ENCODE measurements at places on chromosomes 7 and 10.

GRCh38 chr7:117896339-117896738, 23.1 kb upstream of the CTTNBP2 start:
- no peak for DNase-seq

GRCh38 chr10:62715383-62715782, 89.1 kb upstream of the ADO start:
- DNase-seq: no peak

- no peak for DNase-seq
These were observed 169.3 kb upstream of the PRSS1 start for GRCh38 chr7:142579946-142580345.

DNA sequence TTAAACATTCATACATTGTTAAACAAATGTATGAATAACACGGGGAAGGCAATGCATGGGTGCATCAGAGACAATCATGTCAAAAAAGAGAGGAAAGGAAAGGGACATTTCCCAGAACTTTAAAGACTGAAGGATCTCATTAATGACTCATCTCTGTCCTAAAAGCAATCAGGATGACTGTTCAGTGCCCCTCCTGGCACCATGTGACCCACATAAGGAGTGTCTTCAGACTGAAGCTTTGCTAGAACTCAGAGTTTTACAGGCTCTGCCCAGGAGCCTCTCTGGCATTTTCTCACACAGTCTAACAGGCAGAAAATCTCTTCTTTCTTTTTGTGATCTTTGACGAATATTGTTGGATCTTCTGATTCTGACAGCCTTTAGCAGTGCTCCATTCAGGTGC, 315.3 kb downstream of the OTUD1 start:
- no peak for DNase-seq

DNA sequence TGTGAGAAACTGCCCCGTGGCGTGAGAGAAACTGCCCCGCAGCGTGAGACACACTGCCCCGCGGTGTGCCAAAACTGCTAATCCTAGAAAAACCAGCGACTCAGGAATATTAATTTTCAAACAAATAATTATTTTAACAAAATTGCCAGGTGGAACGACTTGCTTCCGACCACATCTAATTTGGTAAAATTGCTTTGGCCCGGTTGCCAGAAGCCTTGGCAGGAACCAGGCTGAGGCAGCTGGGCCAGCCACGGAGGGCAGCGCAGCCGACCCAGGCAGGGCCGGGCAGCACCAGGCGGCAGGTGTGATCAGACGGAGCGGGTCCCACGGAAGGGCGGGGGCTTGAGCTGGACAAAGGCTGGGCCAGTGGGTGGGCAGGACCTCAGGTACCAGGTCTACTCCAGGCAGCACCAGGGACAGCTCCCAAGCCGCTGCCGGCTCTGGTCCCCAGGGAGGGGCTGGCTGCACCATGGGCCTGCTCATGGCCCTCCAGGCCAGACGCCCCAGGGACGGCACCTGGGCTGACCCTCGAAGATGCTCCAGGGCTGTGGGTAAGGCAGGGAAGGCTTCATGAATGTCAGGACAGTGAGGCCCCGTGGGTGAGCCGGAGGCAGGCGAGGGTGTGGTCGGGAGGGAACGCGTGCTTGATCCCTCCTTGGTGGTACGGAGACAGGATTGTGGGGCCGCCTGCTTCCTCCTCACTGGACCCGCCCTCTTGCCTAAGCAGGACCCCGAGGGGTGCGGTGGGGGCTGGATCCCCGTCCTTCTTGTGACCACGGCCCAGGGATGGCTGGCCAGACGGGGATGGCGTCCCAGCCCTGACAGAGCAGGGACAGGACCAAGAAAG, 7.7 kb upstream of the ADGRA1 start:
- DNase-seq: no peak

- no peak for DNase-seq
These were observed 122.6 kb downstream of the LRRC4 start for GRCh38 chr7:127908430-127909258.

DNA sequence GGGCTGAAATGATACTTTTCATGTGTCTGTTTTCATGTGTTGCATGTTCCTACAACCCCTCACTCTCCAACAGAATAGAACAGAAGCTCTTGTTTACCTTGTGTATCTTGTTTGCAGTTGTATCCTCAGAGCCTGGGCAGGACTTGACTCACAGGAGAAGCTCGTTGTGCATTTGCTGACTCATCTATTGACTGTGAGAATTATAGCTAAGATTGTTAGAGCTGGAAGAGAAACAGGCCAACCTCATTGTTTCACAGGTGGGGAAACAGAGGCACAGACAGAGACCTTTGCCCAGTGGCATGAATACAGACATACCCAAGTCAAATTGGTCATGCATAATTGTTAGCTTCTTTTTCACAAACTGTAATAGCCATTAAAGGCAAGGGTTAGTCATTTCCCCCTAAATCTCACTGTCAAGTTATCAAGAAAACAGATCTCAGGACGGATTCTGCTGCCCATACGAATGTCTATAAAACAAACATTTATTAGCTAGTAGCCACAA, 4.6 kb upstream of the TSPAN15 start:
- DNase-seq: peak; percentile 65

DNA sequence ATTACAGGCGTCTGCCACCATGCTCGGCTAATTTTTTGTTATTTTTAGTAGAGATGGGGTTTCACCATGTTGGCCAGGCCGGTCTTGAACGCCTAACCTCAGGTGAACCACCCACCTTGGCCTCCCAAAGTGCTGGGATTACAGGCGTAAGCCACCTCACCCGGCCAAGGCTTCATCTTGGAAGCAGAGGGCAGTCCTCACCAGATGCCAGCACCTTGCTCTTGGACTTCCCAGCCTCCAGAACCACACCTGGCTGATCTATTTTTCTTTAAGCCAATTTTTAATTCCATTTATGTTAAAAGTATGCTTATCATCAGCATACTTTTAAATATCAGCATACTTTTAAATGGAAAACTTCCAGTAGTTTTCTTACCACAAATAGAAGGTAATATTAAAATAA, 12.2 kb downstream of the ANXA7 start:
- no peak for DNase-seq

GRCh38 chr10:107425931-107426553, 261.5 kb upstream of the SORCS1 start:
- no peak for DNase-seq

DNA sequence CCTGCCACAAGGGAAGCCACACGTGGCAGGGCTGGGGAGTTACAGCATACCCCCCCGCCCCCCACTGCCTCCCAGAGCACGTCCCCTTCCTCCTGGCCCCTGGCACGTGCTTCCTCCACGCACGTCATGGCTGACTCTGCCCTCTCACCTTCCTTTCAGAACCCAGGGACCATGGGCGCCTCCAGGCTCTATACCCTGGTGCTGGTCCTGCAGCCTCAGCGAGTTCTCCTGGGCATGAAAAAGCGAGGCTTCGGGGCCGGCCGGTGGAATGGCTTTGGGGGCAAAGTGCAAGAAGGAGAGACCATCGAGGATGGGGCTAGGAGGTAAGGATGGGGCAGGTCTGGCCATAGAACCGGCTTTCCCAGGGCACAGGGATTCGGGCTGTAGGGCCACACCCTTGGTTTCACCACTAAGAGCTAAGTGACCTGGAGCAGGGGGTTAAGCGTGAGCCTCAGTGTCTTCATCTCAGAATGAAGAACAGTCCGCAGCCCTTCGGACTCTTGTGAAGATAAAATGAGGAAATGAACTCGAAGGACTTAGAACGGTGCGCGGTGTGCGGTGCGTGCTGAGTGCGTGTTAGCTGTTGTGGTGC, 2.5 kb downstream of the NUDT1 start:
- no peak for DNase-seq

- DNase-seq: no peak
These were observed 145.6 kb downstream of the BAMBI start for GRCh38 chr10:28822719-28823464.

- no peak for DNase-seq
These were observed 132.3 kb downstream of the CREB5 start for GRCh38 chr7:28544453-28545117.

DNA sequence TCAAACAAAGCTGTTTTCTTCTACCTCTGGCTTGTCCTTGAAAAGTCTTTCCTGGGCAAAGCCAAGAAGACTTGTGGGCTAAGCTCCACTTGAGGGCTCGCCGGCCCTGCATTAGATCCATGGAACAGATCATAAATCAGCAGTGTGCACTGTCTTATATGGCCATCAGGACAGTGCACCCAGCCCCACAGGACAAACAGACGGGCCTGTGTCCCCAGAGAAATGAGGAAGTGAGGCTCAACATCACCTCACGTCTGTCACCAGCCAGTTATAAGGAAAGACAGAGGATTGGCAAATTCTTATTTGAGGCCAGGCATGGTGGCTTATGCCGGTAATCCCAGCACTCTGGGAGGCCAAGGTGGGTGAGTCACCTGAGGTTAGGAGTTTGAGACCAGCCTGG, 12.3 kb upstream of the IFT22 start:
- no peak for DNase-seq

DNA sequence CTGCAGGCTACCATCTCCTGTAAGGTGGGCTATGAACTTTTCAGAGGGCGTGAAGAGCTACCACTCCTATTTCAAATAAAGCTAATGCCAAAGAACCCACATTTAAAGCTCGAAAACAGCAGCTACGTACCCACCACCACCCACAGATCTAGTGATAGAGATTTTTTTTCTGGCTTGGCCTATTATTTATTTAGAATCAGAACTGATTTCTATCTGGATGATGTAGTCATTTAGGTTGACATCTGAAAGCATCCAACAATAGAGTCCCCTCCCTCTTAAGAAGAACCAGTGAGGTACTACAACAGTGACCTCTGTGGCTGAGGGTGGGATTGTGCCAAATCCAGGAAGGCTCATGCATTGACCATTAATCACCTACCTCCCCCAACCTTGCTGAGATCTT, 113.8 kb upstream of the ADO start:
- DNase-seq: no peak

DNA sequence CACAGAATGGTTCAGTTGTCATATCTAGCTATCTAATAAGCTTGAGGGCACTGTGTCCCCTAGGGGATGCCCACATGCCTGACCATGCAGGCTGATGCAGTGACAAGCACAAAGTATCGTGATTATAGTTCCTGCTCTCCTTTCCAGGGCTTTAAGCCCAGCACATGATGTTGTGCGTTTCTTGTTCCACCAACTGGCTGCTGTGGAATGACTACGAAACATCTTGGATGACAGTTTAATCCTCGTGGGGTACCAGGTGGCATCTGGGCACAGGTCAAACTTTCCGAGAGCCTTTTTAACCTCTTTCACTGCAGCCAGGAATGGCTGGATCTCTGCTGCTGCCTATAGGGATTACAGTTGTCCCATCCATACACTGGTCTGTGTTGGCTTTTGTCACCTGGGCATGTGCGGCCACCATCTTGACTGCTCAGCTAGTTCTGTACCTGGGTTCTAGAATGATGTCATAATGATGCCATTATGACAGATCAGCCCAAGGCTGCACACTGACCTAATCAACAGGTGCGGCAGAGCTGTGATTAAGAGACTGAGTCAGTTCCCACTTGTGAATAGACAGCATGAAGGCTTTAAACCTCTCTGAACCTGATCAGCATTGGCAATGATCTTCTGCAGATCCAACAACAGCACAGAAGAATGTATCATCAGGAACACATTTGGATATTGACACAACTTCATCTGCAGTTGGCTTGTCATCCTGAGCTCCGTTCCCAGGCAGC, 144.1 kb downstream of the DLG5 start:
- no peak for DNase-seq

DNA sequence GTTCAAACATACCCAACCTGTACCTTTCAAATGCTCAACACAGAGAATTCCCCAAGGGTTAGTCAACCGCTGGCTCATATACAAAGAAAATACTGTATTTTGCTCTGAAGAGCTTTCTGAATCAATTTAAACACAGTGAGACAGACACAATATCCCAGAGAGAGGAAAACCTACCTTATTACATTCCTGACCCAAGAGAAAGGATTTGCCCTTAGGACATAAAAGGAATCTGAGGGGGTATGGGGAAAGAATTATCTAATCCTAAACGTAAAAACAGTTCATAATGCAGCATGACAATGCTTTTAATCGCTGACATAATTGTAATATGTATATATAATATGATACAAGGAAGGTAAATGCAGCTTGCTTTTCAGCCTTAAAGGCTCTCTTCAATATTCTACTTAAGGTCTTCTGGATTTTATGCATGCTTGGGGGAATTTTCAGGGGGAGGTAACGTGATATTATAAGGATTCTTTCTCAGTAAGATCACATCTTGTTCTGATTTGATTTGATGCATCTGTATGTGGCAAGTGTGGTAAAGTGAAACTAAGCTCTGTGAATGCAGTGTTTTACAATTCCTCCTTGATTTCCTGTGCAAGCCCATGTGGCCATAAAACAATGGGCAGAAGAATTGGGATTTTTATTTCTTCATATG, 240.5 kb downstream of the GLI3 start:
- no peak for DNase-seq

- DNase-seq: no peak
These were observed 173.3 kb downstream of the PDE1C start for GRCh38 chr7:31896925-31897324.

DNA sequence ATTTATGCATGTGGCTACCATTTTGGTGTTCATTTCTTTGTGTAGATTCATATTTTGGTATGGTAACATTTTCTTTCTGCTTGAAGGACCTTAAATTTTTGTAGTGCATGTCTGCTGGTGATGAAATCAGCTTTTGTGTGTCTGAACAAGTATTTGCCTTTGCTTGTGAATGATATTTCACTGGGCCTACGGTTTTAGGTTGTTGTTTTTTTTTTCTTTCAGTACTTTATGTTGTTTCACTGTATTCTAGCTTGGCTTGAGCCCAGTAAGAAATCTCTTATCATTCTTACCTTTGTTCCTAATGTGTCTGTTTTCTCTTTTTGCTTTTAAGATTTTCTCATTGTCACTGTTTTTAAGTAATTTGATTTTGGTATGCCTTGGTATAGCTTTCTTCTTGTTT, 31.9 kb downstream of the SAMD8 start:
- no peak for DNase-seq

DNA sequence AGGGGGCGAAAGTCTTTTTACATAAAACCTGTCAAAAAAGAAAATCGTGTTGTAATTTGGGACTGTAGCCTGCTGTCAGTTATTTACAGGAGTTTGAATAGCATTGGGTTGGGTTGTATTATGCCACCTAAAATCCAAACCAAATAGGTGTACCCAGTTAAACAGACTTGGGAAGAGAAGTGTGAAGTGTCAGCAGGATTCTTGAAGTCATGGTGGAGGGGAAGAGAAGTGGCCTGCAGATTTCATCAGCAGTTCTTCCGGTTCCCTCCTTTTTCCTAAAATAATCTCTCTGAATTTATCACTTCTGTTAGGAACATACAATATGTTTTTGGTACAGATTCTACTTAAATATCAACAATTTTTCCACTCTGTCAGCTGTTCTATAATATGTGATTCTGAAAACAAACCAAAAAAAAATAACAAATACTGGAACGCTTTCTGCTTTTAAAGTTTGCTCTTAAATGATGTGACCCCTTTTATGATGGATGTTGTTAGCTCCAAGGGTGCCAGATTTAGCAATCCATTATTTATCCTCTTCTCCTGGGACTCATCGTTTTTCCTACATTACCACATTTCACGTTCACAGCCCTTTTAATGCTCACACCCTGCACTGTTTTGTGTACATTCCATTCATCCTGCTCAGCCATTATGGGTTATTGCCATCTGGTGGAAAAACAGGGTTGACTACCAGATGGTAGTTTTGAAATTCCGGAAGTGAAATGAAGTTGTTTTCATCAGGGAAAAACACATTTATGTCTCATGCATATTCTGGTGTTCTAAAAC, 18.7 kb upstream of the ARHGAP12 start:
- peak; percentile 64 for DNase-seq
